Iris pigment epithelial cell (primary cell): ENCODE measurements at places on chromosomes 5 and 9.

DNA sequence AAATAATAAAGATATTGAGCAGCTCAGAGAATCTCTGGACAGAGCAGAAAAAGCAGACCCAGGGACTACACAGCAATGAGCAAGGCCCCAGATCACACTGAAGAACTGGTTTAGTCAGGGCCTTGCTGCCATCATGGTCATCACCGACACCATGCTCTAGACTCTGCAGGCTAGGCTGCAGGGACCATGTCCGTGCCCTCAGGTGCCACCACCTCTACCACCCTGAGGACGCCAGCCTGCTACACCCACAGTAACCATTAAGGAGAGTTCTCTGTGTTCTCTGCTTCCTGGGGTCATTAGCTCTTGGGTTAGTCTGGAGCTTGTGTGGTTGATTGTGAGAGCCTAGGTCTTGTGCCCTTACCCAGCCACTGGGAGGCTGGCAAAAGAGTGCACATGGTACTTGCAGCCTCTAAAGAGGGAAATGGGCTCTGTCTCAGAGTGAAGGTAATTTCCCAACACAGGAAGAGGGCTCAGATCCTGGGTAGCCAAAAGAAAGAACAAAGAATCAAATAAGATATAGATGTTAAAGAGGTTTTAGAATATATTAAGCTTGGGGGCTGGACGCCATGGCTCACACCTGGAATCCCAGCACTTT is 31.9 kb upstream of the JADE2 start:
- no peak for DNase-seq

GRCh38 chr5:180487556-180487955 is 6.6 kb upstream of the CNOT6 start:
- no peak for DNase-seq

DNA sequence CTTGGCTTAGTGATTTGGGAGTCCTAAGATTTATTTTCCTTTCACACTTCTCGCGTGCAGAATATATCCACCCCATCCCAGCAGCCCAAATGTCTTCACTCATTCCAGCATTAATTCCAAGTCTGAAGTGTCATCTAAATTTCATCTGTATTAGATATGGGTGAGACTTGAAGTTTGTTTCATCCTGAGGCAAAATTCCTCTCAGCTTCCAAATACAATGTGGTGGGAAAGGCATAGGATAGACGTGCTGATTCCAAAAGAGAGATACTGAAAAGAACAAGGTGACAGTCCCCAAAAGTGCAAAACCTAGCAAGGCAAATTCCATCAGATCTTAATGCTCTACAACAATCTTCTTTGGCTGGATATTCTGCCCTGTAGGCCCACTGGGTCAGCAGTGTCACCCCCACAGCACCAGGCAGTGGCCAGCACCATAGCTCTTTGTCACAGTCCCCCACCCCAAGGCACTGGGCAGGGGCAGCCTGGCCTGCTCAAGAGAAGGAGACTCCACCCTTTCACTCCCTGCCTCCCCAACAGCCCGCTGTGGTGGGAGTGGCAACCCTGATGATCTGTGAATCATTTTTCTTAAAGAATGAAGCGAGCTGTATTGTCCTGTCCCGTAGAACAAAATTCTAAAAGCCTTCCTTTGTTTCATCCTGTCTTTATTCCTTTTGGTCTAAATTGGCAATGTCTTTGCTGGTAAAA is 2.7 kb upstream of the ADAM19 start:
- DNase-seq, result no peak

GRCh38 chr5:128498844-128499455 is 39.1 kb downstream of the FBN2 start:
- peak; percentile 79 for DNase-seq

DNA sequence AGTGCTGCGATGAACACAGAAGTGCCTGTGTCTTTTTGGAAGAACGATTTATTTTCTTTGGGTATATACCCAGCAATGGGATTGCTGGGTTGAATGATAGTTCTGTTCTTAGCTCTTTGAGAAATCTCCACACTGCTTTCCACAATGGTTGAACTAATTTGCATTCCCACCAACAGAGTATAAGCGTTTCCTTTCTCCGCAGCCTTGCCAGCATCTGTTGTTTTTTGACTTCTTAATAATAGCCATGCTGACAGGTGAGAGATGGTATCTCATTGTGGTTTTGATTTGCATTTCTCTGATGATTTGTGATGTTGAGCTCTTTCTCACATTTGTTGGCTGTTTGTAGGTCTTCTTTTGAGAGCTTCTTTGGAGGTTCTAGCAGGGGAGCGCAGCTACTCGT is 134.6 kb downstream of the TENT4A start:
- DNase-seq, result no peak

GRCh38 chr5:120454094-120454798 is 9.9 kb upstream of the PRR16 start:
- peak; percentile 93 for DNase-seq

DNA sequence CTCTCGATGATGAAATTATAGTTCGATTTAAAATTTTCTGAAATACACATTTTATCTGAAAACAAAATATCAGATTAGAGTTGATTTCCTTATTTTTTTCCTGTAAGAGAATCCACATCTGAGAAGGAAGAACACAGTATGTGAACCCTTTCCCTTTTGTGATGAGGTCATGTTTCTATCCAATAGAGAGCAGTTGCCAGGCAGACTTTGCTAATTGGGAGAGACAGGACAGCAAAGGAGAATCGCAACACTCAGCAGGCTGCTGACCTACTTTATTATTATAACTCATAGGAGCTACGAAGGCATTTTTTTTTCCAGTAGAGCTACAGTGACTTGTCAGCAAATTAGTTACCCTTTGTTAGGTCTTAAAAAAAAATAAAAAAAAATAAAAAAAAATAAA is 242.1 kb downstream of the HCN1 start:
- peak; percentile 65 for DNase-seq

GRCh38 chr5:141186897-141187512 is at the start of gene PCDHB9:
PCDHB9 (plus strand) TSS chr5:141187161; CDS start chr5:141187319, 158 bp downstream.
- DNase-seq, result peak; percentile 18

- DNase-seq, result peak; percentile 73
Measured at GRCh38 chr9:21690561-21690960, 111.9 kb upstream of the MTAP start.

- DNase-seq, result no peak
Measured at GRCh38 chr5:32383586-32383985, 61.0 kb downstream of the ZFR start.

- peak; percentile 48 for DNase-seq
Measured at GRCh38 chr5:14143841-14144585, 871 bp downstream of the TRIO start.

DNA sequence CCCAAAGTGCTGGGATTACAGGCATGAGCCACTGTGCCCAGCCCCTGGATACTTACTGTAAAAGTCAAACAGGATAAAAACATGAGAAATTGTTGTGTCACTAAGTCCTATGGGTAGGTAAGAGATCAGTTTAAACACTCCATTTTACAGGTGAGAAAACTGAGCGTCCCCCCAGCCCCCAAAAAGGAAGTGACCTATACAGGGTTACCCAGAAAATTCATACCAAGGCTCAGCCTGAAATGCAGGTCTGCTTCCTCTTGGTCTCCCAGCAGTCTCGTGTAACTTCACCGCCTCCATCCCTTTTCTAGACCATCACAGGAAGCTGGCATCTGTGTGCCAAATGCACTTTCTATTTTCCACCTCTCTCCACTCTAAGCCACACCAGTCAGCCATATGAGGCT is 57.2 kb downstream of the TMOD1 start:
- no peak for DNase-seq
